ENCODE measurements at places on chromosomes 6 and 20. TPM values are rescaled to one million over a fixed set of nuclear protein-coding genes. Genes with fewer than 3 reads are reported as not detected.

GRCh38 chr6:152380993-152381898 lies 255.9 kb downstream of the SYNE1 start:
- peak; percentile 94 for DNase-seq

GRCh38 chr20:34744847-34745246 lies 40.7 kb downstream of the TP53INP2 start:
- DNase-seq = no peak

GRCh38 chr6:2355150-2355549 lies 109.7 kb upstream of the GMDS start:
- no peak for DNase-seq

GRCh38 chr6:97059473-97059872 lies 134.9 kb downstream of the KLHL32 start:
- DNase-seq = no peak

GRCh38 chr20:25197183-25197869 lies 1.8 kb downstream of the ENTPD6 start:
- DNase-seq = no peak

- DNase-seq = peak; percentile 67
Measured at GRCh38 chr20:38321959-38322598, 18.1 kb downstream of the BPI start.

DNA sequence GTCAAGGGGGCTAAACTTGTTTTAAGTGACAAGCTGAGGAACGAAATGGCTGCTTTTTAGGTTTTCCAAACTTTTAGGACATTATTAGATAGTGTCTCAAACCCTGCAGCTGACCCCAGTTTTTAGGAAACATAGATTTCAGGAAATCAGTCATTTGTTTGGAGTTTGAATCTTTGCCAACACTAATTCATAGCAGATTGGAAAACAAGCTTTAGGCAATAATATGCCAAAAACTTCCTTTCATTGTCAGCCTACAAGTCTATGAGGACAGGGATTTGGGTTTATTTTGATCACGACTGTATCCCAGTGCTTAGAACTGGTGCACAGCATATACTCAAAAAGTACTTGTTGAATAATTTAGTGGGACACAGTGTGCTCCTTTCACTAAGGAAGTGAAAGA lies 123.2 kb downstream of the TINAG start:
- peak; percentile 56 for DNase-seq

- DNase-seq = no peak
Measured at GRCh38 chr20:17438436-17439039, 92.6 kb downstream of the BFSP1 start.

- no peak for DNase-seq
Measured at GRCh38 chr6:142058551-142059290, 74.0 kb upstream of the GJE1 start.

DNA sequence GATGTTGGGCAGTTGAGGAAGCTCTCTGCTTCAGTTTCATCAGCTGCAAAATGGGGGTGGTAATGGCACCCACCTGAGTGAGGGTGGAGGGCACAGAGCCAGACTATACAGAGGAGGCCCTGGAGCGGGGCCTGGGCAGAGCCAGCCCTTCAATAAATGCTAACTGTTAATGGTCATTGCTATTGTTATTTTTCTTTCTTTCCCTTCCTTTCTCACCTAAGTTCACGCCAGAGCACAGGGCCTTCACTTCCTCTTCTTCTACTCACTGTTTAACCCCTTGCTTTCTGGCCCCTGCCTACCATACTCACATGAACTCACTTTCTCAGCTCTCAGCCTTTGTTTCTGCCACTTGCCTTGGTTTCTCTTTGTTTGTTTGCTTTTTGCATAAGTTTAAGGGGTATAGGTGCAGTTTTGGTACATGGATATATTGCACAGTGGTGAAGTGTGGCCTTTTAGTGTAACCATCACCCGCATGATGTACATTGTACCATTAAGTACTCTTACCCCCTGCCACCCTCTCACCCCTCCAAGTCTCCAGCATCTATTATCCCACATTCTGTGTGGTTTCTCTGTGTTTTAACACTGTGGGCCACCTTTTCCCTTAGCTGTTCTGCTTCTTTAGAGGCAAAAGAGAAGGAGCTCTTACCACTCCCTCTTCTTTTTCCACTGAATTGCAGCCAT lies 7.5 kb upstream of the RREB1 start:
- DNase-seq = no peak

DNA sequence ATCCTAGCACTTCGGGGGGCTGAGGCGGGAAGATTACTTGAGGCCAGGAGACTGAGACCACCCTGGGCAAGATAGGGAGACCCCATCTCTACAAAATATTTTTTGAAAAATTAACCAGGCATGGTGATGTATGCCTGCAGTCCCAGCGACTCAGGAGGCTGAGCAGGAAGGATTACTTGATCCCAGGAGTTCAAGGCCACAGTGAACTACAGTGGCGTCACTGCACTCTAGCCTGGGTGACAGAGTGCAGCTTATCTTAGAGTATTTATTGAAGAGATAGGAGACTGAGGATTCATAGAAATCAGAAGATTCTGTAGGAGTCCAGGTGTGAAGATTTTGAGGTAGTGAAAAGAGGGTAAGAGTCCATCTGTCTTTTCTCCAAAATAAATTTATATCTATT lies 45.0 kb downstream of the SLC17A5 start:
- no peak for DNase-seq

DNA sequence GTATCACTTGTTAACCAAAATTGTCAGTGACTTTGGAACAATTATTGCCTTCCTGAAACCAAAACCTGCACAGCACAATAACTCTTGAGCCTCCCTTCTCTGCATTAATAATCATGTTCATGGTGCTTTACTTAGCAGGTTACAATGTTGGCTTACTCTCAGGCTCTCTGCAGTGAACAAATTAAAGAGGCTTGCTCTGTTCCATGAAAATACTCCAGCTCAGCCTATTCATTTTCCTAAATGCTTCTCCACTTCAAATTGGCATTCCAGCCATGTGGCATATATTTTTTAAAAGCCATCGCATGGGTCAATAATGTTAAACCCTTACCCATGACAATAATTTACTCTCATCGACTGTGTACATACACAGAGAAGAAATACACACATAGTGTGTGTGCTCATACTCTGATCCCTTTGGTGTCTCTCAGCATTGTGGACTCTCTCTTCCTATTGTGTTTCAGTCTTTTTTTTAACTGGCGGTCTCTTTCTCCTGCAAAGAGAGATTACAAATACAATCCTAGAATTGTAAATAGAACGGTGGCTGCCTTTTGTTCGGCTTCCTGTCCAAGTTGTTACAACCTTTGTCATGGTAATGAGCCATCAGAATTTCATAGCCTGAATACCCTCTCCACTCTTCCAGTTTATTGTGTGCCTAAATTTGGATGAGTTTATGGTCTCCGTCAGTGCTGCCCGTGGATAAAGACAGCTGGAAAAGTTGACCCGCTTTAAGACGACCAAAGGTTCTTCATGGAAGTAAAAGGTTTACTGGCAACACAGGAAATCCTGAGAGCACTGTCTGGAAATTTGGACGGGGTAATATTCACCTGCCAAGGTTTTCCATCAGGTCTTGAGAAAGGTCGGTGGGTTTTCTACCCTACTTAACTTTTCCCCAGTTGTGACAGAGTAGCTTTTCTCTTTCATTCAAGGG lies 263.6 kb downstream of the CD83 start:
- DNase-seq = no peak

GRCh38 chr20:40966103-40966502 lies 62.5 kb upstream of the TOP1 start:
- DNase-seq = no peak

DNA sequence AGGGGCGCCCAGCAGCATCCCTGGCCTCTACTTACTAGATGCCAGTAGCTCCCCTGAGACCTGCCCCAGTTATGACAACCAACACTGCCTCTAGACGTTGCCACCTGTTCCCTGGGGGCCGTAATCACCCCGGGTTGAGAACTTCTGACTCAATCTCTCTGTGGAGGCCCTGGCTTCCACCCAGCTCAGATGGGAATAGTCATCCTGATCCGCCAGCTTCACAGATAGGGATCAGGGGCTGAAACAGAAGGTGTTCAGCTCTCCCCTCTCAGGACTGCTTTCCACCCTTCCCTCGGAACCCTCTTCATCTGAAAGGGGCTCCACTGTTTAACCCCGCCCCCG lies 3.3 kb downstream of the CAPN11 start:
- DNase-seq = no peak

DNA sequence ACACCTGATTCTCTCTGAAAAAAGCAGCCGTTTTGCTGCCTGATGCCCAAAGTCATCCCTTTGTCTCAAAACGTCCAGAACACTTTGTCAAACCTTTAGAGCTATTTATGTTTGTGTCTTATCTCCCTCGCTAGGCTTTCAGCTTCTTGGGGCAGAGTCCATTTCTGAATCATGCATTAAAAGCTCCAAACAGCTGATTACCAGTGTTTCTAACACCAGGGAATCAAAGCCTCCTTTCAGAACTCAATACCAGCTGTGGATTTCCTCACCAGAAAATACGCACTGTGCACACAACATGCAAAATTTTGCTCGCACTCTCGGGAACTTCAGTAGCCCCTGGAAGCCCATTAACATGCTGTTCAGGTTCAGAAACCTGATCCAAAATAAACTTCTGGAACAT lies 333.3 kb downstream of the HACE1 start:
- no peak for DNase-seq

- no peak for DNase-seq
Measured at GRCh38 chr6:53930330-53930729, 135.5 kb downstream of the LRRC1 start.

DNA sequence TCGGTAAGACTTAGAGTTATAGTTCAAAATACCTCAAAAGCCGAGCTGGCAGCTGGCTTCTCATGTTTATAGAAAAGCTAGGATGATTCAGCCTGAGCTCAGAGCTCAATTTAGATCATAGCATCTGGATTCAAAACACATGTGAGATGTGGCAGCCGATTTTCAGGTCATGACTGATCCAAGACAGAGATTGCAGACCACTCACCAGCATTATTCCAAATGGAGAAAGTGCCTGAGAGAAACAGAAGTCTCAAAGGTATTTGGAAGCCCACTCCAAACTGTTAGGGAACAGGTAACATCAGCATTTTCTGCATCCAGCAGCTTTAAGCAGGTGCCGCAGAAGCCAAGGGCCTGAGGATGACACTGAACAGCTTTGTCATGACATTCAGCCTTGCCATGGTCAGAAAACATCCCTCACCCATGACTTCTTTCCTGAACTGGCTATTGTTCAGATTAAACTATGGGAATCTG lies 102.2 kb downstream of the BACH2 start:
- no peak for DNase-seq

DNA sequence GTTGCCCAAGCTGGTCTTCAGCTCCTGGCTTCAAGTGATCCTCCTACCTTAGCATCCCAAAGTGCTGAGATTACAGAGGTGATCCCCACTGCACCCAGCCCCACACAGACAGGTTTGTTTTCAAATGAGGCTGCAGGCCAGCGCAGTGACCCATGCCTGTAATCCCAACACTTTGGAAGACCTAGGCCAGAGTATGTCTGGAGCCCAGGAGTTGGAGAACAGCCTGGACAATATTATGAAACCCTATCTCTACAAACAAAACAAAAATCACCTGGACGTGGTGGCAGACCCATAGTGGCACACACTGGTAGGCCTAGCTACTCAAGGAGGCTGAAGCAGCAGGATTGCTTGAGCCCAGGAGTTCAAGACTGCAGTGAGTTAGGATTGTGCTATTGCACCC lies 8.0 kb upstream of the HMGN4 start:
- no peak for DNase-seq

DNA sequence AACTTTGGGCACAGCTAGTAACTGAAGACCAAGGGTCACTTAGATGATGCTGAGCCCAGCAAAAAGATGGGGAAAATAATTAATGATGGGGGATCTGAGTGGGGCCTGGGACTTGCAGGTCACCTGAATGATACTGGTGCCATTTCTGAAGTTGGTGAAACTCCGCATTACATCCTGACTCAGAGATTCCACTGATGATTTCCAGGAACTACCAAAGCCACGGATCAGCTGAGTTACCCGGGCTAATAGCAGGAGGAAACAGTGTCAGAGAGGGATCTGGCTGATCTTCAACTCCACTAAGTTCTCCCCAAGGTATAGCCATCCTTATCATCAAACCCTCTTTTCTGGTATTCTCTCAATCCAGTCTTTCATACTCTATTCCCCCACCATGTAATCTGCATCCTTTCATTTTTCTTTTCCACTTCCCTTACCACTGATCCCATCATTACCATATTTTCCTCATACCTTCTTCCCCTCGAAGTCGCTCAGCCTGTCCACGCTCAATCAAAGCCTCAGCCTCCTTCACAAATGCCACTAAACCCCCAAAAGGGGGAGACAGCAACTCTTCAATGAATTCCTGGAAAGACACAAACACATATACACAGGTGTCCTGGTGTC lies 20.2 kb downstream of the VPS52 start:
- DNase-seq = no peak

DNA sequence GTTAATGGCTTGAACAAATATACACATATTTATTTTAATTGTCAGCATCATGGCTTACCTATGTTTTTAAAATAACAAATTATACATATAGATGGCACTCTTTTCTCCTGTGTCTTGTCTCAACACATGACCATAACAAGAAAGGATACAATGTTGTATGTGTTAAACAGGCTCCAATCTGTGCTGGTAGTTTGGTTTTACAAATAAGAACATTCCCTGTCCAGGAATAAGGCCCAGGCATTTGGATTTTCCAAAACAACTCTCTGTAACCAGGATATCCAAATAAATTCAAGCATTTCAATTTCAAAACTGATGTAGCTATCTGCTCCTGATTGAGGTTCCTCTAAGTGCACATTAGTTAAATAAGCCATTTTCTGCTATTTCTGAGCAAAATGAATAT lies 17.1 kb downstream of the METTL24 start:
- no peak for DNase-seq

DNA sequence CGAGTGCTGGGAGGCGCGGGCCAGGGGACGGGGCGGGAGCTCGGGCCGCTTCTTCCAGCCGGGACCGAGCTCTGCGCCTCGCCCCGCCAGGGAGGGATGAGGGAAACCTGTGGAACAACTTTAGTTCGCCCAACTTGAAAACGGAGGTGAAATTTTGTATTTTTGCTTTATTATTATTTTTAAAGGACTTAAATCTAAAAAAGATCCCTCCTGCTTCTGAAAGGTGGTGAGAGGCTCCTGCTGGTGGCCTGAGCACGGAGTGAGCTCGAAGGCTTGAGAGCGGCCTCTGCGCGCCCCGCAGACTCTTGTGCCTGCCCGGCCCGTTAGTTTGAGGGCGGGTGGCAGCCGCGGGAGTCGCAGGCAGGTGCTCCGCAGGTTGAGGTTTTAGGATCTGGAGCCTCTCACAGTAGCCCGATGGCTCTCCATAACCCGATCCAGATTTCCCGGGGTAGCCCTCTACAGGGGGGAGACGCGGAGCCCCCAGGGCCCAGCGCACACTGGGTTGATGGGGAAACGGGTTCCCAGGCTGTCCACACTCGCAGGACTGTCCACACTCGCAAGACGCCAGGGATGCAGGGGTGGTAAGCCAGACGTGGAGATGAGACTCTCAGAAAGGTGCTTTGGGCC lies 46.2 kb upstream of the SUPT3H start:
- no peak for DNase-seq

GRCh38 chr6:35552285-35552917 lies 39.7 kb upstream of the TULP1 start:
- DNase-seq = no peak

BPIFA1 gene
- polyA plus RNA-seq = not detected

ANKRD60 gene
- polyA plus RNA-seq = not detected

IYD gene
- polyA plus RNA-seq = 0.11 TPM

DEFB127 gene
- polyA plus RNA-seq = not detected

SRMS gene
- polyA plus RNA-seq = 0.08 TPM

SLC22A16 gene
- 0.23 TPM for polyA plus RNA-seq

COL11A2 gene
- 37.7 TPM for polyA plus RNA-seq

EFCAB8 gene
- polyA plus RNA-seq = 0.15 TPM

EYS gene
- polyA plus RNA-seq = 0.43 TPM

TRIM15 gene
- polyA plus RNA-seq = not detected

CLDN20 gene
- polyA plus RNA-seq = 0.54 TPM

CAGE1 gene
- polyA plus RNA-seq = 0.12 TPM

ADGB gene
- not detected for polyA plus RNA-seq

ADGRB3 gene
- 1.3 TPM for polyA plus RNA-seq

ZNF165 gene
- 0.86 TPM for polyA plus RNA-seq
